ENCODE measurements at places on chromosomes 7 and 10.

DNA sequence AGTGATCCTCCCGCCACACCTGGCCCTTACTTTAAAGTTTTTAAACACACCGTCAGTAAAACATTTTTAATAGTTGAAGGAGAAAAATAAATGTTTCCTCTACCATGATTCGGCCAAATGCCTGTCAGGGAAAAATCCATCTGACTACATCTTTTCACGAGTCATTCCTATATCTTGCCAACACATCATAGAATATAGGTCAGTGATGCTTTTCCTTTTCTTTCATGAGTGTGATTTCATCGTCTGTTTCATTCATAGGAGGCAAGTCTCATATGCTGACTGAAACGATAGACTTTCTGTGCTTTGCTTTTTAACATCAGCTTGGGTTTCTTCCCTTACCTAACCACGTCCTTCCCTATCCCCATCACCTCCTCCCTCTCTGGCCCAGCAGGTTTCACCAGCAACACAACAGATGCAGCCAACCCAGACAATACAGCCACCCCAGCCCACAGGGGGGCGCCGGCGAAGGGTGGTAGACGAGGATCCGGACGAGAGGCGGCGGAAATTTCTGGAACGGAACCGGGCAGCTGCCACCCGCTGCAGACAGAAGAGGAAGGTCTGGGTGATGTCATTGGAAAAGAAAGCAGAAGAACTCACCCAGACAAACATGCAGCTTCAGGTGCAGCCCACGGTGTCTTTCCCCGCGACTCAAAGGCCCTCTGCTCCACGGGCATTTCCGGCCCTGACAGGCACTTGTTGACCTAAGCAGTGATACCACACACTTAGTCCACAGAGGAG, 149.2 kb downstream of the TRIL start:
- DNase-seq = no peak

DNA sequence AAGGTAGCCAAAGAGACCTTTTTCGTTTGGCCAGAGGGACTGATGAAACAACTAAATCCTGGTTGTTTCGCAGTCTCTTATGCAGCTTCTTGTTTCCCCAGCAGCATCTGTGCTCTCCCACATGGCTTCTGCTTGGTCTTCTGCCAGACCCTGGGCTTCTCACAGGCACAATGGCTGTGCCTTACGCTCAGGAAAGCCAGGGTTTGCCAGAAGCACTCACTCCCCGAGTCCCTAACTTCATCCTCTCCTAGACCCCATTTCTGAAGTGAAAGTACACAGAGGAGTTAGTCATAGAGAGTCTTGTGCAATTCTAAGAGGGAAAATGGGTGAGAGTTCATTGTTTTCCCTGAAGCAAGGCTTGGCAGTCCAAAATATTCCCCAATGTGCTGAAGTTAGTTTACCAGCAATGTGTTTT, 121.7 kb downstream of the EVX1 start:
- peak; percentile 5 for DNase-seq

DNA sequence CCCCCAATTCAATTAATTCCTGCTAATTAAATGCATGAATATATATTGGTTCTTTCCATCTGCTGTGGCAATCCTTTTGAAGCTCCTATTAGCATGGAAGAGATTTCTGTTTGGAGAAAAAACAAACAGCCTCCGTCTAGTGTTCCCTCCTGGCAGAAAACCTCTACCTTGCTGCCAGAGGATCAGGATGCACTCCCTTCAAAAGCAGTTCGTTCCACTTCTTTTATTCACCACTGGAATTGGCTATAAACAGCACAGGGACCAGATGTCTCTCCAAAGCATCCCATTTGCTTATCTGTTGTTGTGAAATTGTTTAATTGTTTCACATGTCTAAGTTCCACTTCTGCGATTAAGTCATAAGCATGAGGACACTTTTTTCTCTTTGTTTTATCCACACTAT, 77.8 kb upstream of the PTN start:
- DNase-seq = no peak

GRCh38 chr10:61643316-61643751, 19.4 kb upstream of the CABCOCO1 start:
- DNase-seq = no peak

GRCh38 chr10:102147561-102147960, 4.6 kb upstream of the NOLC1 start:
- DNase-seq = no peak

GRCh38 chr10:99832439-99832838, 50.0 kb downstream of the ABCC2 start:
- DNase-seq = no peak

- DNase-seq = no peak
Observed at GRCh38 chr7:147053746-147054145, 937.1 kb downstream of the CNTNAP2 start.
